ENCODE measurements at places on chromosomes 16 and 17. TPM values are rescaled to one million over a fixed set of nuclear protein-coding genes. Genes with fewer than 3 reads are reported as not detected.

- DNase-seq = no peak
- no peaks in the 10 kb centered on the region for H3K36me3 ChIP-seq
- no peak overlapping the region for H3K4me3 ChIP-seq
Observed at GRCh38 chr17:17675925-17676534, 5.2 kb upstream of the RAI1 start.

The METRNL gene
- 11.1 TPM for total RNA-seq

- H3K27ac ChIP-seq = no peak overlapping the region
- no peaks in the 10 kb centered on the region for H3K4me1 ChIP-seq
- no peak overlapping the region for H3K4me3 ChIP-seq
Observed at GRCh38 chr17:72351884-72352346, 231.1 kb downstream of the SOX9 start.

- H3K36me3 ChIP-seq = no peaks in the 10 kb centered on the region
- H3K4me3 ChIP-seq = no peak overlapping the region
- no peak for DNase-seq
- no peak overlapping the region for H3K27ac ChIP-seq
Observed at GRCh38 chr16:73433731-73434307, 385.9 kb upstream of the ZFHX3 start.

DNA sequence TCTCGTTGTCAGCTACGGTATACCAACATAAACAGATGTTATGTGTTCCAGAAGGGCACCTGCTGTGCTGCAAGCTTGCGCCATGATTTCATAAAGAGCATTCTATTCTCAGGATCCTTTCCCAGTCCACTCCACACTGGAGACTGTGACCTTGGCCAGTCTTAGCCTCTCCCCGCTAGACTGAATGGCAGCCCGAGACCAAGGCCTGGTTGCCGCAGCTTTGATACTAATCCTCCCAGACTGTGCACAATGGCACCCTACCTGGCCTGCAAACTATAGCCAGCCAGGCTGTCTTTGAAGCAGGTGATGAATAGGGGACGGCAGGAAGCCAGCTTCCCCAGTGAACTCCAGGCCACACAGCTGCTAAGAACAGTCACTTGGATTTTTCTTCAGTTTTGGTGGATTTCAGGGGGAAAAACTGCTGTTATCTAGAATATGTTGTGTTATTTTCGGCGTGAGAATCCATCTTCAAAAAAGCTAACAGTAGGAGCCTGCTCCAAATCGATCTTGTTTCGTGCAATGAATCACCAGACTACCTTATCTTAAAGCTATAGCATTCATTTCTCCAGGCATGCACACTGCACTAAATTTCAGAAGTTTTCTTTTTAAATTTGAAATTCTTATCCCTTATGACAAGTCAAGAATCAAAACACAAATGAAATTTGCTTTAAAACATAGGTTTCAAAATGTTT lies 289.0 kb downstream of the CEP112 start:
- H3K4me1 ChIP-seq = peaks cover 11% of the 10 kb centered on the region
- no peaks in the 10 kb centered on the region for H3K36me3 ChIP-seq
- no peak for DNase-seq
- H3K27ac ChIP-seq = peak overlapping the region; percentile 26
- H3K27me3 ChIP-seq = no peaks in the 10 kb centered on the region

- peak; percentile 60 for DNase-seq
- H3K4me3 ChIP-seq = no peak overlapping the region
- H3K27ac ChIP-seq = no peak overlapping the region
- H3K4me1 ChIP-seq = no peaks in the 10 kb centered on the region
- H3K36me3 ChIP-seq = no peaks in the 10 kb centered on the region
Observed at GRCh38 chr16:16014329-16015224, 65.2 kb downstream of the ABCC1 start.

GRCh38 chr16:81366316-81366932 lies 51.7 kb downstream of the GAN start:
- H3K27ac ChIP-seq = no peak overlapping the region
- peaks cover 15% of the 10 kb centered on the region for H3K36me3 ChIP-seq
- no peaks in the 10 kb centered on the region for H3K27me3 ChIP-seq

DNA sequence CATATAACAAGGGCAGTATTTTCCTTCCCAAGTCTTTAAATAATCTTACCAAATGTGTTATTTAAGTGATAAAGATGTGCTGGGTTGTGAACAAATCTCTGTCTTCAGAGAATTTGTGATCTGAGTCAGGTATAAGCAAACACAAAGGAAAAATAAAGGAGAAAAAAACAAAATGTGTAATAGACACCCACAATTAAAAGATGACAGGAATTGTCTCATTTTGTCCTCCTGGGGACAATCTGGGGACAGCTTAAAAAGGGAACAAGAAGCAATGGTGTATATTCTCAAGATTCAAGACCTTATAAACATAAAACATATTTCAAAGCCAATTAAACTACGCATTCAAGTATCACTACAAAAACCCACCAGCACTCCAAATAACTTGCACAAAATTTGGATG lies 107.2 kb downstream of the TRIM37 start:
- DNase-seq = no peak
- no peaks in the 10 kb centered on the region for H3K36me3 ChIP-seq
- no peaks in the 10 kb centered on the region for H3K4me1 ChIP-seq
- no peak overlapping the region for H3K4me3 ChIP-seq

- H3K27ac ChIP-seq = no peak overlapping the region
- DNase-seq = no peak
- no peak overlapping the region for H3K4me3 ChIP-seq
- no peaks in the 10 kb centered on the region for H3K4me1 ChIP-seq
- H3K36me3 ChIP-seq = no peaks in the 10 kb centered on the region
Observed at GRCh38 chr16:59881376-59881775, 1147.3 kb upstream of the GOT2 start.

The CDH3 gene
- total RNA-seq = 5.2 TPM

GRCh38 chr17:82108961-82109475 lies 11.0 kb upstream of the FASN start:
- no peaks in the 10 kb centered on the region for H3K27me3 ChIP-seq
- no peaks in the 10 kb centered on the region for H3K4me1 ChIP-seq
- no peaks in the 10 kb centered on the region for H3K36me3 ChIP-seq

DNA sequence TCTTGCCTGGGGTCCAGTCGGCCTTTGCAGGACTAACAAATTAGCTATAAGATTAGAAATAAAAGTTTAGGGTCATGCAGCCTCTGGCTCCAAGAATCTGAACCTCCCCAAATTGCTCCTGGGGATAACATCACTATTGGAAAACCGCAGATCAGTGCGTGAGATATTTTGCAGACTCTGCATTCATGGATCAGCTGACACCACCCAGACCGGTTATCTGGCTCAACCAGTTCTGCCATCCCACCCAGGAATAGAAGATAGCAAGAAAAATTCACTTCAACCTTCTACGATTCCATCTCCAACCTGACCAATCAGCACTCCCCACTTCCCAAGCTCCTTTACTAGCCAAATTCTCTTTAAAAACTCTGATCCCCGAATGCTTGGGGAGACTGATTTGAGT lies 4.3 kb upstream of the PGS1 start:
- H3K36me3 ChIP-seq = no peaks in the 10 kb centered on the region
- no peak overlapping the region for H3K27ac ChIP-seq
- DNase-seq = no peak
- no peak overlapping the region for H3K4me3 ChIP-seq

The ABCA8 gene
- 0.88 TPM for total RNA-seq

DNA sequence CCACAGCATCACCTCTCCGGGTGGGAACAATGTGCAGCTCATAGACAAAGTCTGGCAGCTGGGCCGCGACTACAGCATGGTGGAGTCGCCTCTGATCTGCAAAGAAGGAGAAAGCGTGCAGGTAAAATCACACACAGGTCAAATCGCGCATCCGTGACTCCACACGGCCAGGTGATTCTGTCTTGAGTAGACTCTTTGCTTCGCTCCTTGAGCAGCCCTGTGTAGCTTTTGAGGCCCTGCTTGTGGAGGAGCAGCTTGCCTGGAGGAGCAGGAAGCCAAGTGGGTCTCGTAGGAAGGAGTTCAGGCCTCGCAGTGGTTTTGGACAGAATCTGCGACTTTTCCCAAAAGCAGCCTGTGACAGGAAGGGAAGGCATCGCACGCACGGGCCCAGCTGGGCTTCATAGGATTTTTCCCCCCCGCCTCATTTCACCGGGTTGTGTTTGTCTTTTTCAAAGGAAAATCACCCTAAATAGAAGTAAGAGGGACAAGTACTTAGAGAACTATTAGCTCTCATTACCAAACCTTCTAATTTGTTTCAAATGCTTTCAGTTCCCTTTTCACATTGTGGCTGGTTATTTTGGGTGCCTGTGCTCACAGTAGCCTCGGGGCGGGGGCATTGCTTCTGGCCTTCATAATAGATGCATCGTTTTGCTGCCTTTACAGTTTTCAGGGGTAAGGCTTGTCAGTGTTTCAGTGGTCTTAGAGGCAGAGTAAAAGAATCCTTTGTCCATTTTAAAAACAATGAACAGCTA lies 71.5 kb downstream of the SEC14L1 start:
- peaks cover 26% of the 10 kb centered on the region for H3K36me3 ChIP-seq
- H3K27ac ChIP-seq = no peak overlapping the region
- H3K27me3 ChIP-seq = no peaks in the 10 kb centered on the region
- H3K4me1 ChIP-seq = peaks cover 10% of the 10 kb centered on the region
- DNase-seq = no peak
- H3K4me3 ChIP-seq = no peak overlapping the region

Measured in pancreas (tissue), 10 donors.